ENCODE measurements at places on chromosomes 11 and 22.

- DNase-seq = peak; percentile 68
Measured at GRCh38 chr11:124799348-124800225, 619 bp downstream of the MSANTD2 start.

DNA sequence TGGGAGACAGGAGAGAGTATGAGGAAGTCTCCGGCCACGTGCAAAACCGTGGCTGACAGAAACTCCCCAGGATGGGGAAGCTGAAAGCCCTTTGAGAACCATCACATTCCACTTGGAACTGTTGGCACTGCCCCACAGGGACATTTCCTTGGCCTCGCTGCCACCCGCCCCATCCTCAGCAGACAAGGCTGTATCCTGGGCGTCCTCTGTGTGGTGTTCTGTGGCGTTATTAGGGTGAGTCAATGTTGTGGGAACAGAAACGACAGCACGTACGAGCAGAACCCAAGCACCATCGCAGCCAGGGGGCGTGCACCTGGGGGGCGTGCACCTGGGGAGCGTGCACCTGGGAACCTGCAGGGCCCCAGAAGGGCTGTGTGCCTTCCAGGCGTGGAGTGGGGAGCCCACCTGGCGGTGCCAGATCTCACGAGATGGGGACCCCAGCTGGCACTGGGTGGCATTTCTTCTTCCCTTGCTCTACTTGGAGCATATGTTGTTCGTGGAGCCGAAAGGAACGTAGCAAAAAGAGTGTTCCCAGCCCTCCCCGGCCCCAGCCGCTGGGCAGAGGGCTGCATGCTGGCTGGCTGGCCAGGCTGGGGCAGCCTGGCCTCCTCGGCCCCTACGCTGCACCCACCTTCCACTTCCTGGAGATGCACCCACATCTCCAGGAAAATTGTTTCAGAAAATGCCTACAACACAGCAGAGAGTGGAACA lies 35.4 kb downstream of the NFAM1 start:
- peak; percentile 60 for DNase-seq

DNA sequence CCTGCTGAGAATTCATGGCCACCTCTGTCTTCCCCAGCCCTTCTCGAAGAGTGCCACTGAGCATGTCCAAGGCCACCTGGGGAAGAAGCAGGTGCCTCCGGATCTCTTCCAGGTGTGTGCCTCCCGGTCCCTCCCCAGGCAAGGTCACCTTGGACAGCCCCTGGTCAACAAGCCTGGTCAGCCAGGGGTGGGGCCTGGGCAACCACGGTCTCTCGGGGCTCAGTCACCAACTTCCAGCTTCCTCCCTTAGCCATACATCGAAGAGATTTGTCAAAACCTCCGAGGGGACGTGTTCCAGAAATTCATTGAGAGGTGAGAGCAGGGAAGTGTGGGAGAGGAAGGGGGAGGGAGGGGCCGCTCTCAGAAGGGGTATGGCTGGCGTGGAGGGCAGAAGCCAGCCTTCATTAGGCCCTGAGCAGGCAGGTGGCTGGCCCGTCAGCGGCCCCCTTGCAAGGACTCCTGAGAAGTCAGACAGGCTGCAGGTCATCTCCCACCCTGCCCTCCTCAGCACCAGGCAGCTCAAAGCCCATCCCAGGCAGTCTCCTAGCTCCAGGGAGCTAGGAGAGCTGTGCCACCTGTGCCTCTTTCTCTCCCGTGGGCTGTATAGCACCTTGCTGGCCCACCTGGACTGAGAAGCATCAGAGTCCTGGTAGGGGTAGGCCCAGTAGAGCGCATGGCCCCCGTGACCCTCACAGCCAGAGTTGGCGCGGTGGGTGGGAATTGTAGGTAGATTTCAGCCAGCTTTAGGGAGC lies 9.3 kb upstream of the ANKRD13D start:
- DNase-seq = no peak

- no peak for DNase-seq
Measured at GRCh38 chr11:112404112-112404511, 143.5 kb upstream of the PLET1 start.

DNA sequence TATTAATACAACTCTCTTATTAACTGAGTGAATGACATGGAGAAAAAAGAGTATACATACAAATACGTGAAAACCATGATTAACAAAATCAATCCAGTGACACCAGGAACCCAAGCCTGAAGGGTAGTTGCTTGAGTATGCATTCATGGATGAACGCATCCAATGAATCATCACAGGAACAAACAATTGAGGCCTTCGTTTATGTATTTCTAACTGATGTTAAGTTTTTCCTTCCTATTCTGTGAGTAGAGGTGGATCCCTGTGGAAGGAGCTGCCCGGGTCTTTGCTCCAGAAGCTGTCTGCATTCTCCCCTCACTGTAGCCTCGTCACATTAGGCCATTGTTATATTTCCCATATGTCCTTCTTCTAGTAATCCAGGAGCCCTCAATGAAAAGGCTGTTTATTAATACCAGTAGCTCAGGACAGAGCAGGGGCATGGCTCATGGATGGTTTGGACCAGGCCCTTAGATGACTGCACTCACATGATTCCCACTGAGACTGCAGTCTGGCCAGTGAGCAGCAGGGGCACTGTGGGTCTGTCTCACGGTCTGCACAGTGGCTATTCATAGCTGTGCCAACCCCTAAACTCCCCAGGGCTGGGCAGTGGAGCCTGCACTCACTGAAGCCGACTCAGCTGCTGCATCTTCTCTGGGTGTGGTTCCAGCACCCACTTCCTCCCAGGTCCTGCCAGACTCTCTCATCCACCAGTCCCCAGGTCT lies 128.1 kb upstream of the TOP3B start:
- DNase-seq = peak; percentile 84

DNA sequence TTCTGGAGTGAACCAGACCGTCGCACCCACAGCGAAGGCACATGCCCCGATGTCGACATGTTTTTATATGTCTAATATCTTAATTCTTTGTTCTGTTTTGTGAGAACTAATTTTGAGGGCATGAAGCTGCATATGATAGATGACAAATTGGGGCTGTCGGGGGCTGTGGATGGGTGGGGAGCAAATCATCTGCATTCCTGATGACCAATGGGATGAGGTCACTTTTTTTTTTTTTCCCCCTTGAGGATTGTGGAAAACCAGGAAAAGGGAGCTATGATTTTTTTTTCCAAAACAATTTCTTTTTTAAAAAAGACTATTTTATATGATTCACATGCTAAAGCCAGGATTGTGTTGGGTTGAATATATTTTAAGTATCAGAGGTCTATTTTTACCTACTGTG lies 49.2 kb upstream of the OR4B1 start:
- no peak for DNase-seq

GRCh38 chr11:89495951-89496350 lies 4.8 kb upstream of the NOX4 start:
- no peak for DNase-seq

GRCh38 chr11:27722953-27723344 lies 22.7 kb upstream of the BDNF start:
- no peak for DNase-seq

DNA sequence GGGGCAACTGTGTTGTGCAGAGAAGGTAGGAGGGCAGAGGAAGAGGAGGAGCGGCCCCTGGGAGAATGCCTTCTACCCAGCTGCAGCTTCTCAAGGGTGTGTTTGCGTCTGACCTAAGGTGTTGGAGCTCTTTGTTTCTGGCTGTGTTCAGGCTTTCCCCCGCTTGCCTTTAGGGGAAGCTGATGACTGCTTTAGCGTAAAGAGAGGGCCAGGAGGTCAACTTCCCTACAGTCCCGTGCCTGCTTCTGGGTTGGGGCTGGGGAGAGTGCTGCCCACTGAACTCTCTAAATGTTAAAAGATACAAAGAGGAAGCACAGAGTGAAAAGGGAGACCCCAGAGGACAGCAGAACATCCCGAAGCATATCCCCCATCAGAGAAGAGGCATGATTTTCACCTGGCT lies 99.2 kb downstream of the PTPRJ start:
- DNase-seq = no peak

- no peak for DNase-seq
Measured at GRCh38 chr22:37499027-37499707, 13.0 kb upstream of the MFNG start.

GRCh38 chr22:35051791-35052190 lies 14.2 kb upstream of the ISX start:
- DNase-seq = no peak

- no peak for DNase-seq
Measured at GRCh38 chr11:29268733-29269132, 748.1 kb downstream of the KCNA4 start.

DNA sequence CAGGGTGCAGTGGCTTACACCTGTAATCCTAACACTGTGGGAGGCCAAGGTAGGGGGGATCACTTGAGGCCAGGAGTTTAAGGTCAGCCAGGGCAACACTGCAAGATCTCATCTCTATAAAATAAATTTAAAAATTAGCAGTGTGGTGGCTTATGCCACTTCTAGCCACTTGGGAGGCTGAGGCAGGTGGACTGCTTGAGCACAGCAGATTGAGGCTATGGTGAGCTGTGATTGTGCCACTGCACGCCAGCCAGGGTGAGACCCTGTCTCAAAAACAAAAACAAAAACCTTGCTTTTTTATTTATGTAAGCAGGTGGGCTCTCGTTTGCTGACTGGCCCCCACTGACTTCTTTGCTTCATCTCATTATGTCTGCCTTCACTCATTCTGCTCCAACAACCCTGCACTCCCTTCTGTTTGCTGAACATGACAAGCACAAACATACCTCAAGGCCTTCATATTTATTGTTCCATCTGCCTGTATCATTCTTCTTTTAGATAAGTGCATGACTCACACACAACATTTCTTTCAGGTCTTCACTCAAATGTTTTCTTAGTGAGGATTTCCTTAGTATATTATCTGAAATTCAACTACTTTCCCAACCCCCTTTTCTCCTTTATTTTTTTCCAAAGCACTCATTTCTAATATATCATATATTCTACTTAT lies 32.4 kb upstream of the CLNS1A start:
- DNase-seq = no peak

- DNase-seq = no peak
Measured at GRCh38 chr22:19397734-19398104, 33.8 kb downstream of the HIRA start.

DNA sequence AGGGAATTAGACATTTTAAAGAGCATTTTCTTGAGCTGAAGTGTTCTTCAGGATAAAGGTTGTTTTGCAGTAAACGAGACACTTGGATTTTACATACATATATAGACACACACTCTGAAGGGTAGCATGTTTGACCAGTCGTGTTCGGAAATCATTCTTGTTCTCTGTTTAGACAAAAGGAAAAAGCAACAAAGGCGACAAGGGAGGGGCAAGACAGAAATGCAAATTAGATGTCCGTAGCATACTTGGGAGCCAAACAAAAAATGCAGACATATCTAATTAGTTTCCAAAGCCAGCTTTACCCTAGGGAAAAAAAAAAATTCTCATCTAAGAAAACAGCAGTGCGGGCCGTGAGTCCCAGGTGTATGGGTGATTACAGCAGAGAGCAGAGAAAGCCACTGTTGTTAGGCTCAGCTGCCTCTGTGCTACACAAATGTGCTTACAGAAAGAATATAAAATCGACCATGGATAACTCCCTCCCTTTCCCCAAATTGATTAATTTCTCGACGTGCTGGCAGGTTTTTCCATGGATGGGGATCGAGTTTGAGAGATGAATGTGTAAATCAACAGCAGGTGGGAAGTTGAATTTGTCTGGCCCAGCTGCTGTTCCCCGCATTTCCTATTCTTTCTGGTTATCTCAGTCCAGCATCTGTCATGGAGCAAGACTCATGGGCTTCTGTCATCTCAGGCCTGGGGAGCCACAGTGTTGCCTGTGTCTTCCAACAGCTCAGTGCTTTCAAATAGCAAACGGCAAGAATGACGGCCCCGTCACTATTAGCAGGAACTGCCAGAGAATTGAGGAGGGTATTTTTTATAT lies 176.5 kb upstream of the TTC12 start:
- DNase-seq = no peak

- DNase-seq = no peak
Measured at GRCh38 chr11:76270389-76270788, 64.1 kb upstream of the WNT11 start.

DNA sequence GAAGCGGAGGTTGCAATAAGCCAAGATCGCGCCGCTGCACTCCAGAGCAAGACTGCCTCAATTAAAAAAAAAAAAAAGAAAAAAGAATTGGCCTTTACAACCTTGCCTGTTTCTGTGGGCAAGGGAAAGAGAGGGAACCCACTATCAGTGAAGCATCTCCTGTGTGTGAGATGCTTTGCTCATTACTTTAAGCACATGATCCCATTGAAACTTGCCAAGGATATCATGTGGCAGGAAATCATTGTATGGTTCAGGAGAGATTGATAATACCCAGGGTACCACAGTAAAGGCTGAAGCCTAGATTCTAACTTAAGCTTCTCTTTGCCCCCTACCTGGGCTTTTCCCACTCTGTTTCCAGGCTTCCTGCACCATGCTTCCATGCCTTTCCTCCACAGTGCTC lies 3.6 kb downstream of the LDLRAD3 start:
- no peak for DNase-seq

- DNase-seq = no peak
Measured at GRCh38 chr11:76673176-76674142, 2.9 kb upstream of the LRRC32 start.

- DNase-seq = no peak
Measured at GRCh38 chr11:68146704-68147474, 25.7 kb upstream of the CHKA start.

DNA sequence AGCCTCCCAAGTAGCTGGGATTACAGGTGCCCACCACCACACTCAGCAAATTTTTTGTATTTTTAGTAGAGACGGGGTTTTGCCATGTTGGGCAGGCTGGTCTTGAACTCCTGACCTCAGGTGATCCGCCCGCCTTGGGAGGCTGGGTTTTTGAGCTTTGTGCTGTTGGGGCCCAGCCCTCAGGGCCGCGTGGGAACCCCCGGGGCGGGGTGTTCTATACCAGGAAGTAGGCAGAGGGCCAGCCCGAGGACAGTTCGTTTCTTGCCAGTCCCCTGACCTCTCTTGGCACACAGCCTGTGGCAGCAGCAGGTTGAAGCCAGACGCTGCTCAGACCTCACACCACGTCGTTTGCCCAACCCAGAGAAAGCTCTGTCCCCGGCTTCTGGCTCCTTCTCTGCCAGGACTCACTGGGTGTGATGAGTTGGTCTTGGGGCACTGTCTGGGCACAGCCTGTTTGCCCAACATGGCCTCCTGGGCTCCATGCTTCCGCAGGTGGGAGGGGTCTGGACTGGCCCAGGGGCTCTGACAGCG lies 24.9 kb upstream of the CHKA start:
- no peak for DNase-seq

Measured in GM13976 (cell line).